ENCODE measurements at places on chromosomes 1 and 21.

DNA sequence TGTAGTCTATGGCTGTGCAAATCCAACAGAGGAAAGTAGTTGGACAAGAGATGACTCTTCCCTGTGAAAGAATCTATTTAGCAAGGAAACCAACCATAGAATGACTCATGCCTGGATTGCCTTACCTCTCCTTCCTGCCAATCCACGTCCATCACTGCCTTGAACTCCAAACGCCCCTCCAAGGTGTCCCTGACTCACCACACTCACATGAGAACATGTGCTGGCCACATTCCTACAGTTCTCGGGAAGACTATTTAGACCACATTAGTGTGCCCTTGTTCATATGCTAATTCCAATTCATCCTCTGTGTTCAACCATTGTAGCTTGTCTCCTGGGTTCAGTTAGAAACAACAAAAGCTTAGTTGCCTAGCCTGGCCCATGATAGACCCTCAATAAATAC lies 157.3 kb downstream of the SLC30A10 start:
- no peak for DNase-seq

DNA sequence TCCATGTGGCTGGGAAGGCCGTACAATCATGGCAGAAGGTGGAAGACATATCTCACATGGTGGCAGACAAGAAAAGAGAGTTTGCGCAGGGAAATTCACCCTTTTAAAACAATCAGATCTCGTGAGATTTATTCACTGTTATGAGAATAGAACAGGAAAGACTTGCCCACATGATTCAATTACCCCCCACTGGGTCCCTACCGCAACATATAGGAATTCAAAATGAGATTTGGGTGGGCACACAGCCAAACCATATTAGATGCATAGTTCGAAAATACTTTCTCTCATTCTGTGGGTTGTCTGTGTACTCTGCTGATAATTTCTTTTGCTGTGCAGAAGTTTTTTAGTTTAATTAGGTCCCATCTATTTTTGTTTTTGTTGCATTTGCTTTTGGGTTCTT lies 990.3 kb downstream of the PLA2G4A start:
- DNase-seq, result no peak

DNA sequence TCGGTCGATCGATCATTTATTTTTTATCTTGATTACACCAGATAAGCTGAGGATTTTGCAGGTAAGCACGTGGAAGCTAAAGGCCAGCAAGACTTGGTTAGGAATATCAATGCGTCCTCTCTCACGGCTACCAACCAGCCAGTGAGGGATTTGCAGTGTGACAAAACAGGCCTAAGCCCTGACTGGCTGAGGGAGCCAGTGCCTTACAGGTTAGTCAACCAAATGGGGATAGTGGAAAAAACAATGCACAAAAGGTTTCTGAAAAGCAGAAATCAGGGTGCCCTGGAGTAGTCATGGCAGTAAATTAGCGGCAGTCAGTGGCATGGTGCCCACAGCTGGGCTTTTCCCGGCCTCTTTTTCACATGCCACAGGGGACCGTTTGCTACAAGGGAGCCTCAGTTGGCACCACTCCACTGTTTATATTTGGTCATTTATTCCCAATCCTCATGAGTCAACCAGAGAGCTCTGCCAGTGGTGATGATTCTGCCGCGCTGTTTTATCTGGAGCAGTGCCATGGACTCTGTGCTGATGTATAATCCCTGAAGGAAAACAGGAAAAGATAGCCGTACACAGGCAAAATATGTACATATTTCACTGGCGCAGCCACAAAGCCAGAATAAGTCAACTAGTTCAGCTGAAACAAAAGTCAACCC lies 167.6 kb downstream of the RHOU start:
- DNase-seq, result no peak

DNA sequence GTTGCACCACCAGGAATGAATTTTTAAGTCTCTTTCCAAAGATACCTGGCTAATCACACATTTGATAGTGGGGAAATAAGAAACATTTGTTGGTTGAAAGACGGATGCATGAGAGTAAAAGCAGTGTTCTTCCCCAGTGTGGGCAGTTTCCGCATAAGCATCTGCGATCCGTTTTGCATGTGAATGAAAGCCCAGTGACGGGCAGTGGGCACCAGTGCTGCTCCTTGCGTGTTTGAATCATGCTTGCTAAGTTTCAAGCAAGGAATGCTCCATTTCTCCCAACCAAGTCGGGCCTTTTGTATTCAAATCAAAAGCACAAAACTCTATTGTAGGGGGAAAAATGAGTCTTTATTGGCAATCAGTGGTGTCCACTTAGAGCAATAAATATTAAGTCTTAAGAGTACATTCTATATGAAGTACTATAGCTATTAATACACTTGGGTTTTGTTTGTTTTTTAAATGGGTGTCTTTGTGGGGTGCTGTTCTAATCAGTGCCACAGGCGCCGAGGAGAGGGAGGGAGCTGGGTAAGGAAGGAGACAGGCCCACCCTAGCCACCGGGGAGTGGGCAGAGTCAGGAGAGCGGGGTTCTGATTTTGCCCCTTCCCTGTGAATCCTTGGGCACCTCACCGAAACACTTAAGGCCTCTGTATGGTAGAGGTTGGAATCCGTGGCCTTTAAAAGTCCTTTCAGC lies 750 bp upstream of the PTGFRN start:
- no peak for DNase-seq

GRCh38 chr1:89309828-89310227 lies 37.2 kb upstream of the GBP5 start:
- no peak for DNase-seq

DNA sequence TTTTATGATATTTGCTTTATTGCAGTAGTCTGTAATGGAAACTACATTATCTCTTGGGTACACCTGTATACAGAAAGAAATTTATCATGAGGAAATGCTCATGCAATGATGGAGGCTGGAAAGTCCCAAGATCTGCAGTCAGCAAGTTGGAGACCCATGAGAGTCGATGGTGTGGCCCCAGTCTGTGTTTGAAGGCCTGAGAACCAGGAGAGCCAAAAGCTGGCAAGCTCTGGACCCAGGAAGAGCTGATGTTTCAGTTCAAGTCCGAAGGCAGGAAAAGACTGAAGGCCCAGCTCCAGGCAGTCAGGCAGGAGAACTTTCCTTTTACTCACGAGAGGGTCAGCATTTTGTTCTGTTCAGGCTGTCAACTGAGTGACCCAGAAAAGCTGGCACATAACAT lies 42.2 kb downstream of the B3GALT5 start:
- DNase-seq, result no peak

- no peak for DNase-seq
Measured at GRCh38 chr1:30878559-30878958, 30.0 kb downstream of the SDC3 start.

DNA sequence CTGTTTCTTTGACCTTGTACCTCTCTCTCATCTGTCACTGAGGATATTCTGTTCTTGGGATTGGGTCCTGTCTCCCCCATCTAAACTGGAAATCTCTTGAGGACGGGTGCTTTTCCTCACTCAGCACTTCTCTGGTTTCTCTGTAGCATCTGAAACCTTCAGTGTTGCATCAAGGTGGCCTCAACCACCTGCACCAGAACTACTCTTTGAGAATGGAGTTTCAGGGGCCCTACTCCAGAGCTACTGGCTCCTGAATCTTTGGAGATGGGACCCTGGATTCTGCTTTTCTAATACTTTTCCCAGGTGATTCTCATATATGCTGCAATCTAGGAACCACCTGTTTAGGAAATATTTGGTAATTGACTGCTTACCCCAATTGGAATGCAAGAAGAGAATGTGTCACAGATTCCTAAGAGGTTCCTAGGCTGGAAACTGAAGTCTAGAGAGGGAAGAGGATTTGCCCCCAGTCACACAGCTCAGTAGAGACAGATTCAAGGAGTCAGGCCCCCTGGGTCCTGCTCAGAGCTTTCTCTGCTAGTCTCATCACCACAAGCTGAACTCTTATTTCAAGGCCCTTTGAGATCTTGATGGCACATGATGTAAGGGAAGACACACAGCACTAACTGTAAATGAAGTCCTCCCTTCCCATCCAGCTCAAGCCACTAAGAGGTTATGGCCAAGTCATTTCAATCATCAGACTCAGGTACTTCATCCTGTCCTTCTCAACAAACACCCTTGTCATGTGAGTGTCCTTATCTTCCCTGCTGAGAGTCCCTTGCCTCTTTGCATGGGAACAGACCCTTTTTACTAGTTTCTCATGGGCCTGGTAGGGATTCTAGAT lies 48.7 kb downstream of the EIF2D start:
- DNase-seq, result no peak

- no peak for DNase-seq
Measured at GRCh38 chr1:47871799-47872353, 125.3 kb downstream of the TRABD2B start.

DNA sequence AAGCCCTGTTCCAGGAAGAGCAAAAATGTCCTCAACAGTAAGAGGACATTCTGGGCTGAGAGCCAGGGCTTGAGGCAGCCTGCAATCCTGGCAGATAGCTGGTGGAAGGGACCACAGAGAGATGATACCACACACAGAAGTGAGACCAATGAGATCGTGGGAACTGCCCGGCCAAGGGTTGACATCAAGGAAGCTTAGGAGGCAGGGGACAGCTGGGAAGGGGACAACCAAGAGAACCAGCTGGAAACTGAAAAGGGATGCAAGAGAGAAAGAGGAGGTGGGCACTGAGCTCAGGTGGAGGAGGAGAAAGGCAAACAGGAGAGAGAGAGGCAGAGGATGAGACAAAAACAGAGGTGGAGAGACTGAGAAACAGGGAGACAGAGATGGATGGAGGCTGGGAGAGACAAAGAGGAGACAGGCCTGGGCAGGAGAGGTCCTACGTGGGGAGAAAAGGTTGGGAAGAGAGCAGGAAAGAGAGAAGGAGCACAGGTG lies 9.2 kb downstream of the PDZK1IP1 start:
- no peak for DNase-seq

GRCh38 chr1:10449751-10450150 lies at the start of gene CORT:
TSS of gene CORT (plus strand) at chr1:10450031. CDS start at chr1:10450224, 193 bp downstream.
- no peak for DNase-seq

GRCh38 chr1:2975466-2976179 lies 45.6 kb upstream of the ACTRT2 start:
- DNase-seq, result no peak

- DNase-seq, result no peak
Measured at GRCh38 chr21:44892095-44892494, 18.6 kb upstream of the PTTG1IP start.

GRCh38 chr21:37449302-37449937 lies 82.8 kb downstream of the DYRK1A start:
- DNase-seq, result no peak

DNA sequence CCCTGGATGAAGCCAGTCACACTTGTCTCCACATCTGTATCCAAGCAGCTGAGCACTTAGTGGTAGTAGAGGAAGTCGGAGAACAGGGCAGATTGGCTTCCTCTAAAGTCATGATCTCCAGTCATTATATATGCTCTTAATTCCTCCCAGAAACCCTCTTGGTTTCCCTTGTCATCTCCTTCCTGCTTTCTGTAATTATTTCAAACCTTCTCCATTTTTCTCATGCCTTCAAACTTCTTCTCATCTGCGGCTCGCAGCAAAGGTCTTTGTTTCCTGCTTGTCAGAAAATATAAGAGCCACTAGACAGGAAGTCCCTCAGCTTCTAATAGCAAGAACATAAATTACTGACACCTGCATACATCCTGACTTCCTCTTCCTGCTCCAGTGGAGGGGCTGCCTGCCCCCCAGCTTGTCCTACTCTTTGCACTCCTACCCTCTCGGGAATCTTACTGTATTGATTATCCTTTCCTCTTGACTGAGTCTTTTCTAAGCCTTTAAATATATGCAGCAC lies 124.6 kb upstream of the NGF start:
- DNase-seq, result no peak

DNA sequence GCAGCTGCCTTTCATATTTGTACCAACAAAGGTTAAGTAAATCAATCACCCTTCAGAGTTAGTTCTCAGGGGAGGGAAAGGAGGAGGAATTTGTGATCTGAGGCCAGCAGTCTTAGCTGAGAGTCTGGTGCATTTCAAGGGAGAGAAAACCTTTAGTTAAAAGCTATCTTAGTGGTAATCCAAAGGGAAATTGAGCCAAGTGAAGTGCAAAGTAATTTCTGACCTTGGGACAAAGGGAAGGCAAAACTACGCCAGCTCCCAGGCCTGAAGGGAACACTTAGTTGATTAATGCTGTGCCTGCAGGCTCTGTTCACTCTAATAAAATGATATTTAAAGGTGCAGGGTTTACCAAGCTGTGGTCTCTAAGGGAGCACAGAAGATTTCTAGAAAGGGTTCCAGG lies 23.1 kb upstream of the FMOD start:
- no peak for DNase-seq

GRCh38 chr21:44749116-44749758 lies 37.9 kb upstream of the TSPEAR start:
- no peak for DNase-seq

- DNase-seq, result no peak
Measured at GRCh38 chr1:170200621-170201397, 55.0 kb downstream of the NTMT2 start.

GRCh38 chr1:179014123-179014522 lies 11.6 kb upstream of the FAM20B start:
- DNase-seq, result no peak

- DNase-seq, result peak; percentile 79
Measured at GRCh38 chr1:214292322-214292721, 11.4 kb downstream of the SMYD2 start.

DNA sequence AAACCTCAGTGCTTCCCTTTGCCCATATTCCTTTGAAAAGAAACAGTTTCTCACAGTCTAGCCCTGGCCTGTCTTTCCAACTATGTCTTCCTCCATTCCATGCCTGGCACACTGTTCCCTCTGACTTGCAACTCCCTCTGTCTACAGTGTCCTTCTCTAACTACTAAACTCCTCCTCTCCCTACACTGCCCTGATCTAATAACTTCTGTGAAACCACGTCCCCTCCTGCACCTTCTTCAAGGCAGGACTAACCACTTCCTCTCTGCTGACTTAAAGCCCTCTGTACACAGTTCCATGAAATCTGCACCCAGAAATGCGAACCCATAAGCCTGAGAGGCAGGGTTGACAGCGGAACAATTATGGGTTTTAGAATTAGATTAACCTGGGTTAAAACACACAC lies 62.2 kb upstream of the ATP1B1 start:
- DNase-seq, result peak; percentile 75

DNA sequence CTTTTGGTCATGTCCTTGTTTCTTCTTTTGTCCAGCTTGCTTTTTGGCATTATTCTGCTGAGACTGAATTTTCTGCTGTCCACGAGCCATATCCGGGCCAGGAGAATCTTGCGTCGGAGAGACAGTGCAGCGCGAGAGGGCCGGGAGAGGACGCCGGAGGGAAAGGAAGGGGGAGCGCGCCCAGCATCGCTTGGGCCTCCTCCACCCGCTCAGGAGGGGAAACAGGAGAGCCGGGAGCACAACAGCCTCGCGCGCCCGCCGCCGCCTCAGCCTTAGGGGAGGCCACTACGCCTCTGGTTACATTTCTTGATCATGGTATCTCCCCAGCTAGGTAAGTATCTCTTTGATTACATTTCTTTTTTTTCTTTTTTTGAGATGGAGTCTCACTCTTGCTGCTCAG lies 7.4 kb upstream of the DEGS1 start:
- DNase-seq, result peak; percentile 63

DNA sequence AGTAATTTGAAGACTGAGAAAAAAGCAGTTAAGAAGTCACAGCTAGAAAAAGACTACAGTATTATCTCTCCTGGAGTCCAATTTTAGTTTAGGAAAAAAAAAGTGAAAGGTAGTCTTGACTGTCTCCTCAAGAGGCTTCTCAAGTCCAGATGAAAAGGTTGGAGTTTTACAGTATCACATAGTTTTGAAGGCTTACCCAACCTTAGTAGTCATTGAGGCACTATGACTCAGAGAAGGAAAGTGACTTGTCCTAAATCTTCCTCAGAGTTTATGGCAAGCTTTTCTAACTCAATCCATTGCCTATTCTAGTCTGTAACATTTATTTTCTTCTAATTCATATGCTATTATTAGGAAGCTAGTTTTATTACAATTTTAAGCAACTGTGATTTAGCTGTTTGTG lies 174.9 kb downstream of the DPYD start:
- DNase-seq, result no peak

Data from suppressor macrophage (primary cell).